ENCODE measurements at places on chromosomes 12 and 14. TPM values are rescaled to one million over a fixed set of nuclear protein-coding genes. Genes with fewer than 3 reads are reported as not detected.

The MYF6 gene
- polyA plus RNA-seq: not detected

The IQSEC3 gene
- polyA plus RNA-seq: not detected

The USP44 gene
- 5.5 TPM for polyA plus RNA-seq

The LRTM2 gene
- not detected for polyA plus RNA-seq

The HOXC9 gene
- not detected for polyA plus RNA-seq

The COQ5 gene
- 29.1 TPM for polyA plus RNA-seq

The EPYC gene
- not detected for polyA plus RNA-seq

The ATG101 gene
- polyA plus RNA-seq: 25.4 TPM

The SERPINA1 gene
- 1.4 TPM for polyA plus RNA-seq

The MED13L gene
- 10.7 TPM for polyA plus RNA-seq

The IL22 gene
- not detected for polyA plus RNA-seq

The KRT85 gene
- polyA plus RNA-seq: not detected

The OR4E2 gene
- polyA plus RNA-seq: not detected

The KRT82 gene
- polyA plus RNA-seq: not detected

The NR4A1 gene
- 9.3 TPM for polyA plus RNA-seq

The DDHD1 gene
- 9.4 TPM for polyA plus RNA-seq

The WSCD2 gene
- 2.8 TPM for polyA plus RNA-seq

The KRT75 gene
- polyA plus RNA-seq: not detected

The NDRG2 gene
- polyA plus RNA-seq: 4.9 TPM

The ESR2 gene
- polyA plus RNA-seq: 1.3 TPM

The ACOT4 gene
- polyA plus RNA-seq: 2.4 TPM

The DHH gene
- not detected for polyA plus RNA-seq
